ENCODE measurements at places on chromosomes 13 and 19.

DNA sequence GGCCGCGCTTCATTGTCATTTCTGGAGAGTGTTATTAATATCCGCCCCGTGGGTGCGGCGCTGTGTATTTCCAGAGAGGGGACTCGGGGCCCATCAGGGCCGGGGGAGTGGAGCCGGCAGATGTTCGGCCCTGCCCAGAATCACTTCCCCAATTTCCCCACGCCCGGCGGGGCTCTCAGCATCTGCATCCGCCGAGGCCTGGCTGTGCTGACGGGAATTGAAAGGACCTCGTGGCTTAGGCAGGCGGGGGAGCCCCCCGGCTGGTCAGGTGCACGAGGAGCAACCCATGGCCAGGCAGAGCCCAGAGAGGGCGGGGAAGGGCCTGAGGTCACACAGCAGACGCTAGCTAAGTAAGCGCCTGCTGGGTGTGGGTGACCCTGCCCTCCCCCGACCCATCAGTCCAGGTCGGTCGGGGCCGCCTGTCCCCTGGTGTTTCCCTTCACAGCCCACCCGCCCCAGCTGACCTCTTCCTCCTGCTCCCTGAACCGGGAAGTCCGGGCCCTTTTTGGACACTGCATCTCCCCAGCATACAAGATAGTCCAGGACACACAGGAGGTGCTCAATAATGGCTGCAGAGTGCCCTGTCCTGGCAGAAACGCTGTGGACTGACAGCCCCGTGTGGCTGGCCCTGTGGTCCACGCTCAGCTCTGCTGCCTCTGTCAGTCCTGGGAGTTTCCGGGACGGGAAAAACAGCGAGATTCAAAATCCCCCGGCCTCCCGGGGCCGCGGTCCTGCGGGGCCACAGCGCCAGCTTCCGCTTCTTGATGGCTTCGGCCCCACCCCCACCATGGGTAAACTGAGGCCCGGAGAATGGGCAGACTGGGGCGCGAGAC, 22.1 kb downstream of the ARID3A start:
- DNase-seq = no peak

GRCh38 chr13:28429685-28430290, 65.1 kb downstream of the FLT1 start:
- DNase-seq = no peak

DNA sequence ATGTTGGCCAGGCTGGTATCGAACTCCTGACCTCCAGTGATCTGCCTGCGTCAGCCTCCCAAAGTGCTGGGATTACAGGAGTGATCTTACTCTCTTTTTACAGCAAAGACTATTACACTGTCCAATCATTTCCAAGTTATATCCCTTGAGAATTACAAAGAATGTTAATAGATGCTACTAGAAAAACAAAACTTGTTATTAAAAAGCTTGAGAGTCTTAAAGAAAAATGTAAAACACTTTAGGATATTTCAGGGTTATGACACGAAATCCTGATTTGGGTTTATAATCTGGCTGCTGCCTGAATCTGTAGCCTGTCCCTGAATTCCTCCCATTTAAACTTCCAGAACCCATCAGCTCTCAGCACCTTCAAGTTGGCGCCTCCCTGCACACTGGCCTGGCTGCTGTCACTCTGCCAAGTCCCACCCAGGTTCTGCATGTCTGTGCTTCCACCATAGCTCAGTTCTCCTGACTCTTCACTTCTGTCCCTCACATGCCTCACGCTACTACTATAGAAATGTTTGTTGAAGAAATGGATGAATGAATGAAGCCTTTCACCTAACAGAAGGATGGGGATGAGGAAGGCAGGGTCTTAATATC, 55.8 kb upstream of the RFXAP start:
- no peak for DNase-seq

DNA sequence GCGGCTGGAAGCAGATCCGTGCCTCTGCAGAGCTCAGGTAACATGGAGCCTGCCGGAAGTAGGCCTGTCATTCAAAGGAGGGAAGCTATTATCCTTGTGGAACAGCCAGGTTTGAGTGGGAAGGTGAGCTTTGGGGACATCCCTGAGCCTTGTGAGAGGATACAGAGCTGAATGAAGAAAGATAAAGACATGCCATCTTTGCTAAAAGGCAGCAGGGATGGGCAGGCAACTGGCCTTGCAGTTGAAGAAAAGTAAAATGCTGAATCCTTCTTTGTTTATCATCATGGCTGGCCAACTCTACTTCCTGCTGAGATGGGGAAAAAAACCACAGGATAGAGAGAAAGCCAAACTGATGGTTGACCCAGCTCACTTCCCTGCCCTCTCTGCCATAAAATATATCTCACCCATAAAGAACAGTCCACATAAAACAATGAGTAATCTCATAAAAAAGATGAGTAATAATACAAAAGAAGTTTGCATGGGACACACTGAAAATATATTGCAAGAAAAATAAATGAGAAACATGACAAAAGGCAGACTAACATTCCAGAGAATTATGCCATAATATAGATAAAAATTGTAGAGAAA, 226.3 kb downstream of the DLEU7 start:
- no peak for DNase-seq

- peak; percentile 82 for DNase-seq
Measured at GRCh38 chr13:67736646-67737420, 506.7 kb upstream of the PCDH9 start.

DNA sequence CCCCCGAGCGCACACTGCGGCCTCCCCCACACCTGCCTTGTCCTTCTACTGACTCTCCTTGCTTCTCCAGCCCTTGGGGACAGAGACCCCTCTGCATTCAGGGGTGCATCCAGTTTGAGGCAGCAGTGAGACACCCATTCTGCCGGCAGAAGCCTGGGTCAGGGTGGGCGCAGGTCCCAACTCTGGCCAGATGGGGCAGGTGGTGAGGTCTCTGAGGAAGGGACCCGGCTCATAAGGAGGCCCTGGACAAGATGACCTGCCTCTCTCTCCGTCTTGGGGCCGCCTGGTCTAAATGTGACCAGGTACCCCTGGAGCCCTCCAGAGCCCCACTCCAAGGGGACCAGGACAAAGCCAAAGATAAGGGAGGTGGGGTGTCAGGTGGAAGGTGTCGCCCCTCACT, 6.1 kb downstream of the CHERP start:
- no peak for DNase-seq

DNA sequence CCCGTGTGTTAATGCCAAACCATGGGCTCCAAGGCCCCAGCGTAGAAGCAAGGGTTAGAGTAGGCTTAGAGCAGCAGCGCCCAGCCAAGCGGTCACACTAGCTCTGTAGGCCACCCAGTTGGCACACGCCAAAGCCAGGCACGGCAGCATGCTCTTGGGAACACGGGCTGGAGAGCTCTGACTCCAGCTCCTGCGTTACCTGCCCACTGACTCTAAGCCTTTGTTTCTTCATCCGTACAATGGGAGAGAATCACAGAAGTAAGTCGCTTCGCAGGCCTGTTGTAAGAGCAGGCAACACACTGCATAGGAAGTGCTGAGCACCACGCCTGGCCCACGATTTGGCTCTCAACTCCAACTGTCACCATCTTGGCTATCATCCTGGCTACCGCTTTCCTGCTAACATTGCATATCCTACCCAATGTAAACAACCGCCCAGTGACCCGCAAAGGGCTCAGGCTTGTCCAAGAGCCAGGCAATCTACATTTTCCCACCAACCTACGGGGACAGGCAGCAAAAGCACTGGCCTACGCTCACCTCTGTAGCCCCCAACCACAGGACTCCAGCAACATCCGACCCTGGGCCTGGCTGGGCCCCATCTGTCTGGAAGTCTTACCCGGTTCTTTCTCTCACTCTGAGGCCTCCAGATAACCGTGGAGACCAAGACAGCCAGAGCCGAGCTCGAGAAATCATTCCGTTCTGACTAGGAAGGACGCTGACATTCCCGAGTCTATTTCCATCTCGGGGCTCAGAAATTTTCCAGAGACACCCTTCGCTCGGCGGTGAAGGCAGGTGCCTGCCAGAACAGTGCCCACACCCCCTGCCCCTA, 91.5 kb upstream of the ZNF507 start:
- no peak for DNase-seq

DNA sequence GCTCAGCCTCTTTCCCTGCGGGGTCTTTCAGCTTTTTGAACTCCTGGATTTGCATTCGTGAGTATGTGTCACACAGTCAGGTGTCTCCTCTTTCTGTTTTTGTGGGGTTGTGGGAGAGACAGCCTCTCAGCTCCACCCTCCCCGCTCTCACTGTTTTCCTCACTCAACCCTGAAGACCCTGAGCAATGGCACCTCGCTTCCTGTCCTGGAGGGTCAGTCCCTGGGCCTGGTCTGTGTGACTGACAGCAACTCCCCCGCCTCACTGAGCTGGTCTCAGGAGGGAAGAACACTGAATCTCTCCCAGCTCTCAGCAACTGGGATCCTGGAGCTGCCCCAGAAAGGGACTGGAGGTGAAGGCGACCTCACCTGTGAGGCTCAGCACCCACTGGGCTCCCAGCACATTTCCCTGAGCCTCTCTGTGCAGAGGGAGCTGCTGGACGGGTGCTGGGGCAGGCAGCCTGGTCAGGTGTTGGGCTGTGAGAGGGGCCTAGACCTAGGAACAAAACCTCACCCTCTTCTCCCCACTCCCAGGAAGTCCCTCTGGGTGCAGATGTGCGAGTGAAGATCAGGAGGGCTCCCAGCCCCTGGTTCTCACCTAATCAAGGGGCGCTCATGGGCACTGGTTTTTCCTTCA, 4.2 kb upstream of the SIGLEC7 start:
- DNase-seq = no peak

DNA sequence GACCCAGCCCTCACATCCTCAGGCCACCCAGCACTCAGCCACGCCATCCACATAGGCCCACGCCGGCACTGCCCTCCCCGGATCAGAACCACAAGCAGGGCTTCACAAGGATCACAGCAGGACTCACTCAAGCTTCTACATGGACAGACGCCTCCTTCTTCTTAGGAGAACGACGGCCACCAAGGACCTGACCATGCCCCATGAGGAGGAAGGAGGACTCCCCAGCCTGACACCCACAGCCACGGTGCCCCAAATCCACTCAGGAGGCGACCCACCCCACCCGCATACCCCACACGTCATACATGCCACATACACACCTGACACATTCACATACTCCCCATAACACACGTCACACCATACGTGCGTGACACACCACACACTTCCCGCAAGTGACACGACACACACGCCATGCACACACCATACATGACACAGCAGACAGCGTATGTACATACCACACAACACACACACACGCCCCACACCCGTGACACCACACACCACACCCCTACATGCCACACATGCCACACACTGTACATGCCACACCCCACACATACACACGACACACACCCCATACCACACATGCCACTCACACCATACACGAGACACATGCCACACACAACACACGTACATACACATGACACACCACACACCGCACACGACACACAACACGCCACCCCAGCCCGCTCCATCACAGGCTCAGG, 50.4 kb downstream of the MLLT1 start:
- DNase-seq = no peak

DNA sequence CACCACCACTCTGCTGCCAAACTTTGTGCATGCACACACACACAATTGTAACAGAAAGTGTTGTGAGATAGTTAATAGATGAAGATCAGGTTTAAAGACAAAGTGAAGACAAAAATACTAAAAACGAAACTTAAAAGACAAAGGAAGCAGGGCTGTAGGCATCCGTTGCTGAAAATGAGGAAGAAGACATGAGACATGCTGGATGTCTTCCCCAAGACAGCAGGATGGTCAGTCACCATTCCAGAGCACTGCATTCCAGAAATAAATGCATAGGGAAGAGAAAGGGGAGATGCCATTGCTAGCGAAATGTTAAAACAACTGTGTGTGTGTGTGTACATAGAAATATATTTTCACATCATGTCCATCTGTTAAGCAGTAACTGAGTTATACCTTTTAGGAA, 520.1 kb downstream of the SUCLA2 start:
- no peak for DNase-seq

DNA sequence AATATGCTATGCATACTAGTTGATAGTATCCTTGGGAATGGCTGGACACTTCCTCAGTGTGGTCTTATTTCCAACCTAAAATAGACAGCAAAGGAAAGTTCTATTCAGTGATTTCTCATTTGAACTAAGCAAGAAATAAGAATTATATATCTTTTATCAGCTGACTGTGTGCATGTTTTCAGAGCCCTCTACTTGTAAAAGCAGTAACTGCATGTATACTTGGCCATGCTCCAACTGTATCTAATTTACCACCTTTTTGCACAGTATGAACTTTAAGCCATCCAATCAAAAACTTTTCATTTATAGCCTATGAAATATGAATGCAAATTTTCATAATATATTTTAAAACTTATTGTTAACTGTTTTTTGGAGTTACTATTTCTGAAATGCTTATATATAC, 136.4 kb upstream of the PCDH9 start:
- DNase-seq = no peak

- DNase-seq = no peak
Measured at GRCh38 chr13:64078480-64078936, 2662.9 kb upstream of the PCDH20 start.

- no peak for DNase-seq
Measured at GRCh38 chr13:60019119-60019993, 144.4 kb downstream of the DIAPH3 start.

DNA sequence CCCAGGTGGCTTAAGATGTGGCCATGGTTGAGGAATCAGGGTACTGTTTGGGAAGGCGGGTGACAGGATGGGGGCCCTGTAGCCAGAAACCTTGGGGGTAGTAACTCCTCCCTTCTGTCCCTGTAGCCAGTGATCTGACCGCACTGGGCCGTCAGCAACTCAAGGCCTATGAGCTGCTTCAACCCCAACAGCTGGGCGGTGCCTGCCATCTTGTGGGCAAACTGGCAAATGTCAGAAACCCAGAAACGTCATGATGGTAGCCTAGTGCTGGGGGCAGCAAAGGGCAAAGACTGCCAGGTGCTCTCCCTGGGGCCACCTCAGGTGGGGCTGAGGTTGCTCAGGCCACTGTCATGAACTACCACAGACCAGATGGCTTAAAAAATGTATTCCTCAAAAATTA, 3.5 kb downstream of the COPE start:
- DNase-seq = peak; percentile 44

DNA sequence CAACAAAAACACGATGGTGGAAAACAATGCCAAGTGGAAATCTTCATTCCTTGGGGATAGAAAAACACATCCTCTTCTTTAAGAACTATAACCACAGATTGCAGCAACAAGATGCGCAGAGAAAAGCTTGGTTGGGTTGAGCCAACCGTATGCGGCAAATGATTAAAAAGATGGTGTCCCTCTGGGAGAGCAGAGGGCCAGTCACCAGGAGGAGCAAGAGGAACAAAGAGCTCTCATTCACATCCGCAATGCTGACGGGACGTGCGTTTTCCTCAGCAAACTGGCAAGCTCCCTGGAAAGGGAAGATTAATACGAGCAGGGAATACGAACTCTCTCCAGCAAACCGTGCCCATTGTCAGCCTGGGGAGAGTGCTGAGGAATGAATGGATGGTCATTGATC, 141.6 kb downstream of the KATNAL1 start:
- DNase-seq = no peak

GRCh38 chr19:54191011-54191810, at the start of gene TSEN34:
TSS of gene TSEN34 (plus strand) at chr19:54191308. CDS start at chr19:54191365, 57 bp downstream.
- DNase-seq = peak; percentile 83

GRCh38 chr19:51146751-51147150, 4.7 kb downstream of the SIGLEC7 start:
- no peak for DNase-seq

- DNase-seq = no peak
Measured at GRCh38 chr13:65505941-65506340, 1724.2 kb downstream of the PCDH9 start.

GRCh38 chr19:50632151-50632835, 7.4 kb downstream of the SYT3 start:
- no peak for DNase-seq

- DNase-seq = no peak
Measured at GRCh38 chr19:44260343-44260681, 626 bp downstream of the ZNF233 start.

- DNase-seq = no peak
Measured at GRCh38 chr19:15902254-15902653, 4.4 kb upstream of the CYP4F2 start.

Measured in HAP-1 (cell line).